ENCODE measurements at places on chromosomes 7 and 10.

DNA sequence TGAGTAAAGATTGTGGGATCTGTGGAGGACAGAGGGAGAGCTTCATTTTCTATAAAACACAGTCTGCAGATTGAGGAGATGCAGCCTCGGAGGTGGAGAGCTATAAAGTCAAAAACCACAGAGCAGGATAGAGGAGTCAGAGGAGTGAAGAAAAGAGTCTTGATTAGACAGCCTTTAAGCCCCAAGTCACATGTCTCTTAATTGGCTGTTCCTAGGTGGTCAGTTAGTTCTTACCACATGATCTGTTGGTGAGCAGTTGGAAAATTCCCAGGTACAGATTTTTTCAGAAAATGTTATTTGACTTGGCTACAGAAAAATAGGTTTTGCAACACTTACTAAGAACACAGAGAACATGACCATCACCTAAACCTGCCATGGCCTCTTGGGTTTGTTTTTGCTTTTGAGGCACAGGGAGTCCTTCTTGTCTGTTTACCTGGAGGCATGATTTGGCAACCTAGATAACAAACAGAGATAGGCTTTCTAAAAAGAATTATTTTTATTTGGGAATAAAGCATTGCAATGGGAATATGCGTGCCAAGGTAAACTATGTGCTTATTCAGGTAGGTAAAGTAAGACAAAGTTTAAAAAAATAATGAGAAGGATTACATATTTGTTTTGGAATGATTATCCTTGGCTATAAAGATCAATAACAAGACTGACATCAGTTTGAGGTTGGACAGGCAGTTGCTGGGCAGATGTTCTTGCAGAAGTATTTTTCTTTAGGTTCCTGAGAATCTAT lies 604 bp upstream of the CYP3A43 start:
- DNase-seq, result no peak

DNA sequence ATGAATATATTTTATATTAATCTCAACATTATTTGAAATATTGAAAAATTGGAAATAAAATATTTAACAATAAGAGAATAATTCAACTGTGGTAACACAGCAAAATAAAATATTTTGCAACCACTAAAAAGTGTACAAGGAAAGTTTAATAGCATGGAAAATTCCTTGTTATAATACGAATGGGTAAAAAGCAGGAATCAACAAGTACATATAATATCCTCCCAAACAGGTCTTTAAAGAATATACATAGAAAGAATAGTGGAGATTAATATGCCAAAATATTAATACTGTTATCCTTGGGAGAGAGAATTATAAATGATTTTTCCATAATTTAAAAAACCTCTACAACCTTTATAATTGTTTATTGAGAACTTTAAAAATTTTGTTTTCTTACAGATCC lies 1.0 kb downstream of the DNAJC12 start:
- no peak for DNase-seq

- DNase-seq, result peak; percentile 40
Observed at GRCh38 chr7:14598978-14599377, 303.6 kb downstream of the DGKB start.

DNA sequence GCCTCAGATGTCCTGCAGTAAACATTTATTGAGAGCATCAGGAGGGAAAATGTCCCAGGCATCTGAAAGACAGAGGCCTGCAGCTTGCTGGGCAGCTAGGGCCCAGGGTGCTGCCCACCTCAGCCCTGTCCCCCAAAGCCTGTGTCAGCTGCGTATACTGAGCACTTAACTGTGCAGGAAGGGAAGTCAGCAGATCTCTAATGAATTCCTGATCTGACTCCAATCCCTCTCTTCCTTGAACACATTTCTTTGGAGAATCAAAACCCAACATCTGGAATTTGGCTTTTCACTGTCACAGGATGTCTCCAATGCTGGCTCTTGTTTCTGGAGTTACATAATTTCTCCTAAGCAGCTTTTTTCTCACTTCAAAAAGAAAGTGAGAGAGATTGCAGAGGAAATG lies 364.7 kb upstream of the NFE2L3 start:
- no peak for DNase-seq

- DNase-seq, result peak; percentile 66
Observed at GRCh38 chr7:39414224-39415035, 151.8 kb upstream of the YAE1 start.

- DNase-seq, result no peak
Observed at GRCh38 chr7:138661069-138661635, 40.0 kb downstream of the SVOPL start.

DNA sequence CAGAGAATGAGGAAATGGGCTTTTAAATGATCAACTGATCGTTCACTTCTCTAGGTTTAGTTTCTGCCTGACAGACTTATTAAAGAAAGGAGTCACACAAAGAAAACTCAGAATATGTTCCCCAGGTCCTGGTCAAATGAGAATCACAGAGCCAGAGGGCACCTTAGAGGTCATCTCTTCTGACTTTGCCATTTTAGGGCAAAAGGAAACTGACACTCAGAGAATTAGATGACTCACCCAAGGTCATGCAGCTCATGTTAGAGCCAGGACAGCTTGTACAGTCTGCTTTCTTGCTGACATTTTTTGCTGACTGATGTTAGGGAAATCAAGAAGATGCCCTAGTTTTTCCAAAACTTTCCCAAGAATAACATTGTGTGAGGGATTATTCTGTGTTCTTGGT lies 312.7 kb upstream of the SP8 start:
- DNase-seq, result no peak

DNA sequence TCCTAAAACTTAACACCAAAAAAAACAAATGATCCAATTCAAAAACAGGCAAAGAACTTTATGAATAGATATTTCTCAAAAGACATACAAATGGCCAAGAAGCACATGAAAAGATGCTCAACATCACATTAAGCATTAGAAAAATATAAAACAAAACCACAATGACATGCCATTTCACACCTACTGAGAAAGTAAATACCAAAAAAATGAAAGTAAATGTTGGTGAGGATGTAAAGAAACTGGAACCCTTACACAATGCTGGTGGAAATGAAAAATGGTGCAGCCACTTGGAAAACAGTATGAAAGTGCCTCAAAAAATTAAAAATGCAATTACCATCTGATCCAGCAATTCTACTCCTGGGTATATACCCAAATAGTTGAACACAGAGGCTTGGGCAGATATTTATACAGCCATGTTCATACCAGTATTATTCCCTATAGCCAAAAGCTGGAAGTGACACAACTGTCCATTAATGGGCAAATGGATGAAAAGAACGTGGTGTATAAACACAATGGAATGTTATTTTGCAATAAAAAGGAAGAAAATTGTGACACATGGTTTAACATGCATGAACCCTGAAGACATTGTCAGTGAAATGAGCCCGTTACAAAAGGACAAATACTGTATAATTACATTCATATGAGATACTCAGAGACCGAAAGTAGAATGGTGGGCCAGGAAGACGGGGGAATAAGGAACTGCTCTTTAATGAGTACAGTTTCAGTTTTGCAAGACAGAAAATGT lies 89.0 kb downstream of the JMJD1C start:
- DNase-seq, result no peak

- no peak for DNase-seq
Observed at GRCh38 chr7:55569797-55570196, 2.5 kb downstream of the VOPP1 start.

GRCh38 chr10:95276367-95277200 lies 14.2 kb downstream of the PDLIM1 start:
- no peak for DNase-seq

GRCh38 chr7:44274623-44274975 lies 50.8 kb downstream of the CAMK2B start:
- DNase-seq, result no peak

DNA sequence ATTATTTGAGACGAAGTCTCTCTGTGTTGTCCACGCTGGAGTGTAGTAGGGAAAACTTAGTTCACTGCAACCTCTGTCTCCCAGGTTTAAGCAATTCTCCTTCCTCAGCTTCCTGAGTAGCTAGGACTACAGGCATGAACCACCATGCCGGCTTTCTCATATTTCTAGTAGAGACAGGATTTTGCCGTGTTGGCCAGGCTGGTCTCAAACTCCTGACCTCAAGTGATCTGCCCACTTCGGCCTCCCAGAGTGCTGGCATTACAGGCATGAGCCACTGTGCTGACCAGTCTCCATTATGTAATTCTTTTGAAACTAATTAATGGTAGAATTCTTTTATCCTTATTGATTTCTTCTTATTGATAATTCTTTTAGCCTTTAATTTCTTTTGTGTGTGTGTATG lies 32.5 kb downstream of the PCLO start:
- DNase-seq, result no peak

DNA sequence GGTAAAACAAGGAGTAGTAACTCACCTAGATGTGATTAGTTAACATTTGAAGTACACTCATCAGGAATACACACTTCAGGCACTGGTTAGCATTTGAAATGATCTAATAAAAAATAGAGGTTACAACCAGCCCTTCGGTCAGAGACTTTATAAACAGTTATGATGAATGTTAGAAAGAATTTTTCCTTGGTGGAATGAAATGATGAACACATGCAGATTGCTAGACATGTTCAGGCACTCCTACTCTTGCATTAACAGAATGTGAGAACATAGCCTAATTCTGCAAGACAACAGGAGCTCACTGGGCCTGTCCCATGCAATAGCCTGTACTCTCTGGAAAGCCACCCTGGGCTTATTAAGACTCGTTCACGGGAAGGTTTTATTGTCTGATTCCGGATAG lies 47.3 kb upstream of the TECTB start:
- no peak for DNase-seq

DNA sequence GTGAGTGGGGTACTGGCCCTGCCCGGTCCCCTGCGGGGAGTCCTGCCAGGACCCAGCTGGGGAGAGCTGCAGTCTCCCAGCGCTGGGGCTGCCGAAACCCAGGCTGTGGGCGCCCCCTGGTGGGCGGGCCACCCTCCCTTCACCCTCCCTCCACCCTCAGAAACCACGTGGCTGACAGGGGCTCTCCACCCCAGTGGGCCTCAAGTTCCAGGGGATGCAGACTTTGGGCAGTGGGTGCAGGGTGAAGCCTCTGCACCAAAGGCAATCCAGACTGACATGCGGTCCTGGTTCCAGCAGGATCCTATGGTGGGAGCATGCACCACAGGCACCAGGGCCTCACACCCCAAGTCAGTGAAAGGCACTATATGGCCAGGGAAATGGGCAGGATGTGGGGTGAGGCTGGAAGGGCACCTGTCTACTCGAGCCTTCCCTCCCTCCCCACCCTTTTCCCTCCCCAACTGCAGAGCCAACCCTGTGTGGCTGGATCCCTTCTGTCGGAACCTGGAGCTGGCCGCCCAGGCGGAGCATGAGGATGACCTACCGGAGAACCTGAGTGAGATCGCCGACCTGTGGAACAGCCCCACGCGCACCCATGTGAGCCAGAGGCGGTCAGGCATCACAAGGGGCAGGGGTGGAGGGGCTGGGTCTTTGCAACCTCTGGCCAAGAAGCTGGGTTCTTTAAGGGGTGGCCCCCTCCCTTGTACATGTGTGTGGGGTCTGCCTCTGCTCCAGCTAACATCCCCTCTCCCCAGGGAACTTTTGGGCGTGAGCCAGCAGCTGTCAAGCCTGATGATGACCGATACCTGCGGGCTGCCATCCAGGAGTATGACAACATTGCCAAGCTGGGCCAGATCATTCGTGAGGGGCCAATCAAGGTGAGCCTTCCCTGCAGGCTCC lies 38.8 kb downstream of the PSAP start:
- no peak for DNase-seq
